Articular chondrocyte of knee joint (primary cell): ENCODE measurements at places on chromosomes 6 and 20. TPM values are rescaled to one million over a fixed set of nuclear protein-coding genes. Genes with fewer than 3 reads are reported as not detected.

LBP gene
- 0.54 and 2.1 TPM in 2 replicates for total RNA-seq

C6orf89 gene
- total RNA-seq, result 90.9 and 98.8 TPM in 2 replicates

AVP gene
- not detected in 2 replicates for total RNA-seq

MPC1 gene
- 33.5 and 38.0 TPM in 2 replicates for total RNA-seq

CGA gene
- total RNA-seq, result not detected in 2 replicates

NRSN1 gene
- not detected in 2 replicates for total RNA-seq

MRPS10 gene
- 49.2 and 56.7 TPM in 2 replicates for total RNA-seq

RBPJL gene
- not detected in 2 replicates for total RNA-seq

SLC13A3 gene
- 1.5 and 1.6 TPM in 2 replicates for total RNA-seq

DLK2 gene
- total RNA-seq, result 0.11 TPM in 1 of 2 replicates, not detected in the other

MEI4 gene
- under 0.01 TPM in 2 replicates for total RNA-seq

GPSM3 gene
- total RNA-seq, result 0.86 and 1.0 TPM in 2 replicates

PMEPA1 gene
- 6.3 and 15.2 TPM in 2 replicates for total RNA-seq

PHF20 gene
- total RNA-seq, result 62.1 and 66.6 TPM in 2 replicates

DOK5 gene
- 22.9 and 31.6 TPM in 2 replicates for total RNA-seq

RFX6 gene
- not detected in 2 replicates for total RNA-seq

TBC1D32 gene
- total RNA-seq, result 21.6 and 22.4 TPM in 2 replicates

BACH2 gene
- 0.91 and 1.3 TPM in 2 replicates for total RNA-seq

CUTA gene
- 88.9 and 103 TPM in 2 replicates for total RNA-seq

ELMO2 gene
- 43.0 and 50.6 TPM in 2 replicates for total RNA-seq

SAMD10 gene
- total RNA-seq, result 0.43 and 0.65 TPM in 2 replicates

BTBD3 gene
- 26.5 and 30.3 TPM in 2 replicates for total RNA-seq

TSHZ2 gene
- under 0.01 and 0.43 TPM in 2 replicates for total RNA-seq

PRRT1 gene
- total RNA-seq, result 0.39 and 0.54 TPM in 2 replicates
